ENCODE measurements at places on chromosomes 2 and 18.
A peak's percentile ranks its signal among the peaks of the same experiment; 100 is the strongest.

- DNase-seq, result no peak
Measured at GRCh38 chr2:129661935-129662334, 317.5 kb upstream of the RAB6C start.

GRCh38 chr2:1718339-1719220 lies 25.7 kb downstream of the PXDN start:
- no peak for DNase-seq

GRCh38 chr2:40358783-40359182 lies 93.1 kb downstream of the SLC8A1 start:
- DNase-seq, result no peak

DNA sequence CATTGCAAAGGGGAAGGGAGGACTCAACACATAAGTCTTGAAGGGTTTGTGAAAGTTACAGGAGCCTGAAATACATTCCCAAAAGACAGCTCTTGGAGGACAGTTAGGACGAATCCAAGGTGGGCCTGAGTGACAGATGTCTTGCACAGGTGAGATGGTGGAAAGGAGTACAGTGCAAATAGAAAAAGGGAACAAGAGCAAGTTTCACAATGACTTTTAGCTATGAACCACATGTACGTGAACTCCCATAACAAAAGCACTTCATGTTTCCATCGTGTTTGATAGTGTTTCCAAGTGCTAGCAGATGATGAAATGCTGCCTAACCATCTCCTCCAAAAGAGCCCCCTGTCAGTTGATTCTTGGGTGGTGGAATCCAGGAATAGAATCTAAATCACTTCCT lies 1.8 kb downstream of the IL18RAP start:
- no peak for DNase-seq

DNA sequence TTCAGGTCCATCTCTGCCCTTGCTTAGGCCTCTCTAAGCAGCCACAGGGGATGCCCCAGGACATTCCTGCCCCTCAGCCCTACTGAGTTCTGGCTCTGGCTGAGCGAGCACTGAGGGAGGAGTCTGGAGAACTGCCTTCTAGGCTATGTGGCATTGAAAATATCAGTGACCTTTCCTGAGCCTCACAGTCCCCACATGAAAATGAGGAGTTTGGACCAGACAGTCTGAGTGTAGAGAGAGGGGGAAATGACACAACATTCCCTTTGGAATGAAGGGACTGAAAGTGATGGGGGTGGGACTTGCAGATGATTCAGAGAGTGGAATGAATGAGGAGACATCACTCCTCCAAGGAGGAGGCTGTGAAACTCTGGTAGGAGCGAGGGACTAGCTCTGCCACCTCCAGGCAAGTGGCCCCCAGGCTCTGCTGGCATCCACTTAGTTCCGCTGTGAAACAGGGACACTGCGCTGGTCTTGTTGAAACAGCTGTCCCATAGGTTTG lies 8.0 kb downstream of the TNS1 start:
- DNase-seq, result no peak

- no peak for DNase-seq
Measured at GRCh38 chr2:182667315-182667695, 48.8 kb upstream of the DNAJC10 start.

- no peak for DNase-seq
Measured at GRCh38 chr18:13433685-13434084, 215.1 kb downstream of the LDLRAD4 start.

- no peak for DNase-seq
Measured at GRCh38 chr2:241084856-241085444, 17.1 kb downstream of the MTERF4 start.

DNA sequence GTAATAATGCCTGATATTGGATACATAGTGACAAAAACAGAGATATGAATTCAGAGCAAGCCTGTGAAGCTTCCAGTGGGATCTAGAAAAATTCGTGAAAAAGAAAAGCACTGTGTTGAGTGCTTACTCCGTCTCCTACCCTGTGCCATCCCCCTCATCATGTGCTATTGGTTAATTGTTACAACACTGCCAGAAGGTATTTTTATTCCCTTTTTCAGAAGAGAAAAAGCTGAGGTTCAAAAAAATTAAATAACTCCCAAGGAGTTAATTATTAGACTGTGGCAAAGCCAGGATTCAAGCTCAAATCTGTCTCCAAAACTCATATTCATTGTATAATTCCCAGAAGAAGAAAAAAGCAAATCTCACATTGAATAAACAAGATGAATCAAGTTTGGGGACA lies 735.5 kb upstream of the ACVR2A start:
- no peak for DNase-seq

GRCh38 chr2:98474979-98475632 lies 30.4 kb downstream of the INPP4A start:
- no peak for DNase-seq

- no peak for DNase-seq
Measured at GRCh38 chr18:56676639-56677038, 25.5 kb downstream of the WDR7 start.

DNA sequence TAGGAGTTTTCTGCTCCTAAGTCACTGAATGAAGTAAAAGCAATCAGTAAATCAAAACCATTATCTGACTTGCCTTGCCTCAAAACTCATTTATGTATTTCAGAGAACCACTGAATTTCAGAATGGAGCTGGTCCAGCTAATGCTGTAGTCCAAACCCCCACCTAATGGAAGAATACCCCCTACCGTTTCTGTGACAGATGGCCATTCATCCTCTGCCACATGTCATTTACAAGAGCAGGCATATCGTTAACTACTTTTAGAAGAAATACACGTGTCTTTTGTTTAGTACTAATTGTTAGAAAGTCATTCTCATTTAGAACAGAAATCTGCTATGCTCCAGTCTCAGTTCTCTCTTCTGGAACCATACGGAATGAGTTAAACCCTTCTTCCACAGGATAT lies 12.8 kb upstream of the GALNT5 start:
- DNase-seq, result no peak

- no peak for DNase-seq
Measured at GRCh38 chr2:46490521-46491141, 11.3 kb downstream of the TMEM247 start.

- no peak for DNase-seq
Measured at GRCh38 chr2:43132683-43133301, 93.6 kb downstream of the ZFP36L2 start.

DNA sequence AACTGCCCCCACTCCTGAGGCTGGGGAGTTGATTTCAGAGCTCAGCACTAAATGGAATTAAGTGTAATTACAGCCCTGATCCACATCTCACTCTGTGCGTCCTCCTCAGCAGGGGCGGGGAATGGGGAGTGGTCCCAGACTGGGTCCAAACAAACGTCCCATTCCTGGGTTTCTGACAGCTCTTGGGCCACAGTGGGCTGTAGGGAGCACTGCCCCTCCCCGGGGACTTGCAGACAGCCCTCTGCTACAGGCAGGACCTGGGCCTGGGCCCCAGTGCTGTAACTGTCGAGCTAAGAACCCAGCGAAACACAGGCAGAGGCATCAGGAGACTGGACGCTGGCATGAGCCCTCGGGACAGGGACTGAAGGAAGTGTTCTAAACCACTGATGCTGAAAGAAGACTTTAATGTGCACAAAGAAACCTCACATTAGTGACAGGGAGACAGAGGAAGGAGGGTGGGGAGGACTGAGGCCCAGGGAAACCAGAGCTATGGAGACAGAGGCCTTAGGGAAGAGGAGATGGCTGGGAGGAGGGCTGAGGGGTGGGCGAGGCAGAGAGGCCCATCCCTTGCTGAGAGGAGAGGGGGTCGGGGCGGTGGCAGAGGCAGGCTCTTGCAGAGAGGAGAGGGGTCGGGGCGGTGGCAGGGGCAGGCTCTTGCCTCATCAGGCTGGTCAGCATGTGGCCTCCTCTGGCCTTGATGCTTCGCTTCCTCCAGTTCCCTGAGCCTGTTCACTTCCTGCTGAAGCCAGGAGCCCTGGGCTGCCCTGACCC lies 5.8 kb upstream of the SEMA4C start:
- no peak for DNase-seq

GRCh38 chr18:23105581-23106219 lies 29.6 kb upstream of the CABLES1 start:
- no peak for DNase-seq

DNA sequence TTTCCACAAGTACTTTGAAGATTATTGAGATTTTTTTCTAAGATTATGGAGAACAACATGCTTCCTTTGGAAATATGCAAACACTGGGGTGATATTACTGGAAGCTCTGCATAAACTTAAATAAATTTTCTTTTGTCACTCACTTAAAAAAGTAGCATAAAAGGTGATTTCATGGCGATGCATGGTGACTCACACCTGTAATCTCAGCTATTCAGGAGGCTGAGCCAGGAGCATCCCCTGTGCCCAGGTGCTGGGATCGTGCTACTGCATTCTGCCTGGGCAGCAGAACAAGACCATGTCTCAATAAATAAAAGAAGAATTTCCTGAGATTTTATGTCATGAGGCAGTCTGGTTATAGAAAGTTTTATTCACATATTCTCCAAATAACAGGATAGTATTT lies 679.1 kb upstream of the CDH2 start:
- no peak for DNase-seq

DNA sequence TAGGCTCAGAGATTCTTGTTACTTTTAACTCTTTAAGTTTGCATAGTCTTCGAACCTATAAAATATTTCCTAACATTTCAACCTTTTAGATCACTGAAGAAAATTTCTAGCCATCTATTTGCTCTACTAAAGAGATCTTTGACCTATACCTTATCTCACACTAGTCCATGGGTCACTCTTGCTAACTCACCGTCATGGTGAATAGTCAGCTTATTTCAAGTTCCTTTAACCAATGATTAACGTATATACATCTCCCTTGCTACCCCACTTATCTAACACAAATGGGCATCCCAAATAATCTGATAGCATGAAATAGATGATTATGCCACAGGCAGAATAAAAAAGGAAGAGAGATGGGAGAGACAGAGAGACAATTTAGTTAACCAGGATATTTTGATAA lies 303.1 kb downstream of the GPD2 start:
- no peak for DNase-seq

- no peak for DNase-seq
Measured at GRCh38 chr2:2880938-2881337, 496.7 kb downstream of the EIPR1 start.

- no peak for DNase-seq
Measured at GRCh38 chr18:551404-552061, 28.6 kb upstream of the CETN1 start.

DNA sequence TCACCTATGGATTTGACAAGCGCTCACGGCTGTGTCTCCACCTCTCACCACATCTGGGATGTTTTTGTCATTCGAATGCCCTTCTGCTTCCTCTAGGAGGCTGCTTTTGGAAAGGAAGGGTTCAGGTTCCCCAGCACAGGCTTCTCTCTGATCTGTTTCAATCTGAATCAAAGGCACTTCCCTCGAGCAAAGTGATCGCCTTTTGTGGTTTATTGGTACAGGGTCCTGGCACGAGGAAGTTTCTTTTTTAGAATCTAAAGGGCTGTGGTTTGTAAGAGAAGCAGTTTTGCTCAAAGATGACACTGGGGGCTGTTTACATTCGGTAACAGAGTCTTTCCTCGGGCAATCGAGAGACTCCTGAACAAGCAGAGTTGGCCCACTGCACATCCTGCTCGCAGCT lies 145.0 kb downstream of the DAW1 start:
- DNase-seq, result peak; percentile 20

GRCh38 chr2:218743068-218743467 lies 32.4 kb downstream of the TTLL4 start:
- no peak for DNase-seq

DNA sequence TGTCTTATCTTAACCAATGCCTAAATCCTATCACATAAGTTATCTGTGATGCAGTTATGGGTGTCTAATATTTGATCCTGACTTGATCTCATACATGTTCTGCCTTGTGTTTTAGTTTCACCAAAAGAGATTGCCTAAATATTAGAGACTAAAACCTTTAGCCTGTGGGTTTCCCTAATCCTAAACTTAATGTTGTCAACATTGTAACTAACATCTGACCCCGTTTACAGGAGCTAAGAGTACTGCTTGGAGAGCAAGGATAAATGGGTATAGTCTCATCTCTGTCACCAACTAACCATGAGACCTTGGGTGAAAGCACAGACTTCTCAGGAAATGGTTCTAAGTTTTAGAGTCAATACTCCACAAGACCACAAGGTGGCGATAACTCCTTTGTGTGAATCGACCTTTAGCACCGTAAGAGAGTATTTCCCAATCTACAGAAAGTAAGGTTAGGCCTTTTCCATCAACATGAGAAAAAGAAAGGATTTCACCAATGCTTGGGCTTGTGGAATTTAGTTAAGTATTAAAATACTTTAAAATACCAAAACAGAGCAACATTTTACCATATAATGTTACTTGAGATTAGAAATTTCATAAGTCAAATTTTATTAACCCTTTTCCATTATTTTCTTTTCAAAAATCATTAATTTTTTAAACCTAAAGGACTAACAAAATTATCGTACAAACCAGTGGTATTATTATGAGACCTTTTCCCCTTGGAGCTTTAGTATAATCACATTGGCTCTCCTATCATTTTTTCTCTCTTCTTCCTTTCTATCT lies 60.5 kb downstream of the G6PC2 start:
- peak; percentile 73 for DNase-seq

- DNase-seq, result no peak
Measured at GRCh38 chr2:190515687-190516086, 18.8 kb downstream of the NEMP2 start.

DNA sequence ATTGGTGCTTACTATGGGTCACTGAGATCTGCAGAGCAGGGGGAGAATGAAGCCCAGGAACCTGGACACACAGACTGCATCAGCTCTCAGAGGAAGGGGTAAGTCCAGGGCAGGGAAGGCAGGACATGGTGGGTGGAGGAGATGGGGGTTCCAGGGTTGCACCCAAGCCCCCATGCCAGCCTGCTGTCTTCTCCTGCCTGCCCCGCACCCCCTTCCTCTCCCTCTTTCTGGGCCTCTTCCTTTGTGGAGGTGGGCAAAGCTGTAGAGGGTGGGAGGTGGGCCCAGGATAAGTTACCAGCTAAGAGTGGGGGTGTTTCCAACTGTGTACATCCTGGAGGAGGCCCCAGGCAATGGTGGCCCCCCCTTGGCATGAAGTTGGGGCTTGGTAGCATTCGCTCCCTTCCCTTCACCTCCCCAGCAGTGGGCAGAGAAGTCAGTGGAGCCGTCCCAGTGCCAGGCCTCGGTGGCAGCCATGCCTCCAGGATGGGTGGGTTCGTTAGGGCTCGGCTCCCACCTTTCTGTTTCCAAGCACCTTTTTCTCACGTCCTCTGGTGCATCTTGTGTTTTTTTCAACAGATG lies 132.2 kb downstream of the CLIP4 start:
- DNase-seq, result no peak

DNA sequence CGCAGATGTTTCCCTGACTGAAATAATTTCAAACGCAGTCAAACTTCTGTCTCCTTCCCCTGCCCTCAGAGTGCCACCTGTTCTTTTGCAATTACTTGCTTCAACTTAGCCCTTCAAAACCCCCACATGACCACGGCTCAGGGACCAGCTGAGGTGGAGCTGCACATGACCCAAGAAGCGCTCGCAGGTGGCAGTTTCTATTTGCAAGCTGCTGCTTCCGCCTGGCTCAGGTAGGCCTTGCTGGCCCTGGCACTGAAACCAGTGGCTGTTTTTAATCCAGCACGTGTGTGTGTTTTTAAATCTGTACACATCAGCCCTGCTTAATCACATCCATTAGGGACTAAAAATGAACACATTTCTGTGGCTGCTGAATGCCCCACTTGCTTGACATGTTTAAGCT lies 95.3 kb downstream of the CCDC93 start:
- DNase-seq, result no peak

- DNase-seq, result no peak
Measured at GRCh38 chr2:44315945-44316344, 40.7 kb downstream of the SLC3A1 start.

Measured in iPS DF 6.9 (cell line).